ENCODE measurements at places on chromosomes 2 and 18.

DNA sequence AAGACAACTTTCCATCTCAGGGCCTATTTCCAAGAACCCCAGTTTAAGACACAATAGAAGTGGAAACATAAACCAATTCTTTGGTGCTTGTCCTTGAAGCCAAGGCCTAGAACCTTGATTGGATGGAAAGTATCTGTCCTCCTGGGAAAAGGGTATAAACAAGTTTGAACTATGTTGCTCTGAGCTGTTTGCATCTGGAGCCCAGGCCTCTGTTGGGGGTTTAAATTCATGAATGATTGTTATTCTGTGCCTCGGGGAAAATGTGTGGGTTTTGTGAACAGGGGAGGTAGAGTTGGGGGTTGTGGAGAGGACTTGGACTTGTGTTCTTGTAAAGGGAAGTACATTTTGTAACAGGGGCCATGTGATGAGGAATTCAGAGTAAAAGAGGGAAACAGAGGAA lies 406.1 kb downstream of the SLC4A3 start:
- no peak for DNase-seq

DNA sequence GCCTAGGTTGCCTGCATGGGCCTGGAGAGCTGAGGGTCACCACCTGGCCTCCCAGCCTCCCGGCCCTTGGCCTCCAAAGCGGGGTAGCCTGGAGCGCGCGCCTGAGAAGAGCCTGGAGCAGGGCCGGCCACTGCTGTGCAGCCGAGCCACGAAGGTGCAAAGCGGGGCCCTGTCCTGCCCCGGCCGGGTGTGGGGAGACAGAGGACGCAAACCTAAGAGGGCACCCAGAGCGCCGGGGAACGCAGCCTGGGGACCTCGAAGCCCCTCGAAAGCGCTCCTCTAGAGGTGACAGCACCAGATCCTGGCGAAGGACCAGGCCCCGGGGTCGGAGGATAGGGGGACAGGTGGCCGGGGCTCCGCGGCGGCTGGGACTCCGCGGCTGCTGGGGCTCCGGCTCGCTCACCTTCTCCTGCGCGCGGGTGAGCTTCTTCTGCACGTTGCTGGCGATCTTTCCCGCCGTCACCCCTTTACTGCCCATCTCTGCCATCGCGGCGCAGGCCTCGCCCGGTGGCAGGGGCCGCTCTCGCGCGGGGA lies 430 bp downstream of the BIN1 start:
- DNase-seq, result peak; percentile 76

- peak; percentile 25 for DNase-seq
Measured at GRCh38 chr2:168443818-168444217, 12.3 kb upstream of the CERS6 start.

GRCh38 chr2:40914666-40915065 lies 462.8 kb upstream of the SLC8A1 start:
- DNase-seq, result no peak

DNA sequence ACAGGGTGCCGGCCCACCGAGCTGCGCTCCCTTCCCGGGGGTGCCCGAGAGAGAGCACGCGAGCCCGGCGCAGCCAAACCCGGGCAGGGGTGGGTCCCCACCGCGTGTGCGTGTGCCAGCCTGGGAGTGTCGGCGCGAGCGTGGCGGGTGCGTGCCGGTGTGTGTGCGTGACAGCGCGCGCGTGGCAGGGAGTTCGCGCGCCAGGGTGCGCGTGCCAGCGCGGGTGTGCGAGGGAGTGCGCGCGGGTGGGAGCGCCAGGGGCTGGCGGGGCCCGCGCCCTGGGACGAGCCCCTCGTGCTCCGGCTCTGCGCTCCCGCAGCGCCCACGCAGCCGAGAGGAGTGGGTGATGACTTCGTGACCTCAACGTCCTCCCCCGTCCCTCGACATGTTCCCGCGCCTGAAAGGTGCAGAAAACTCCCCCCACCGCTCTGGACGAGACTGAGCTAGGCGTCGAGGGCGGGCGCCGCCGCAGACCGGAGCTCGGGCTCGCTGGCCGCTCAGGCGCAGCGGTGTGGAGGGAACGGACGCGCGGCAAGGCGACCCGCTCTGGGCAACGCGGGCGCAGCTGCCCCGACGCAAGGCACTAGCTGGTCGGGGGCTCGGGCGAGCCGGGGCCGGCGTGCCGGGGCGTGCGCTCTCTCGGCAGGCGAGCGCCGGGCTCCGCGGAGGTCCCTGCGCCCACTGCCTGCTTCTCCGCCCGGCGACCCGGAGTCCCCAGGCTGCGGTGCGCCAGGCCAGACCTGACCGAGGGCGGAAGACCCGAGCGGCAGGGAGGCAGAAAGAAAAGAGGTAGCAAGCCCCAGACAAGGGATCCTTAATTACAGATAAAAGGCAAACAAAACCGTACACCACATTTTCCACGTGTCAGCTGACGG lies 582.8 kb downstream of the ZEB2 start:
- DNase-seq, result peak; percentile 36

GRCh38 chr2:100831831-100832230 lies 11.9 kb downstream of the NPAS2 start:
- no peak for DNase-seq

- DNase-seq, result peak; percentile 28
Measured at GRCh38 chr2:232339121-232340081, 39.1 kb upstream of the ALPP start.

- peak; percentile 81 for DNase-seq
Measured at GRCh38 chr2:213152065-213152794, 818 bp upstream of the IKZF2 start.

- DNase-seq, result no peak
Measured at GRCh38 chr2:237864444-237864931, 5.1 kb downstream of the RAMP1 start.

- no peak for DNase-seq
Measured at GRCh38 chr2:223215254-223215516, 163.2 kb downstream of the KCNE4 start.

DNA sequence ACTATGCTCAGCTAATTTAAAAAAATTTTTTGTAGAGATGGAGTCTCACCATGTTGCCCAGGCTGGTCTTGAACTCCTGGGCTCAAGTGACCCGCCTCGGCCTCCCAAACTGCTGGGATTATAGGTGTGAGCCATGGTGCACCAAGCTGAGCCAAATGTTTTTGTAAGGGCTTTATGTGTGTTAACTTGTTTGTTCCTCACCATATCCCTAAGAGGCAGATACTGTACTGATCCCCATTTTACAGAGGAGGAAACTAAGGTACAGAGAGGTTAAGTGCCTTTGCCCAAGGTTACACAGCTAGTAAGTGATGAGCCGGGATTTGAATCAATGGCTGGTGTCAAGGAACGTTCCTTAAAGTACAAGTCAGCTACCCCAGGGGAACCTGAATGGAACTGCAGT lies 85.3 kb upstream of the KLF7 start:
- DNase-seq, result no peak

GRCh38 chr2:20494241-20494640 lies 47.4 kb downstream of the RHOB start:
- no peak for DNase-seq

- DNase-seq, result no peak
Measured at GRCh38 chr2:144183727-144184126, 336.2 kb downstream of the ZEB2 start.

DNA sequence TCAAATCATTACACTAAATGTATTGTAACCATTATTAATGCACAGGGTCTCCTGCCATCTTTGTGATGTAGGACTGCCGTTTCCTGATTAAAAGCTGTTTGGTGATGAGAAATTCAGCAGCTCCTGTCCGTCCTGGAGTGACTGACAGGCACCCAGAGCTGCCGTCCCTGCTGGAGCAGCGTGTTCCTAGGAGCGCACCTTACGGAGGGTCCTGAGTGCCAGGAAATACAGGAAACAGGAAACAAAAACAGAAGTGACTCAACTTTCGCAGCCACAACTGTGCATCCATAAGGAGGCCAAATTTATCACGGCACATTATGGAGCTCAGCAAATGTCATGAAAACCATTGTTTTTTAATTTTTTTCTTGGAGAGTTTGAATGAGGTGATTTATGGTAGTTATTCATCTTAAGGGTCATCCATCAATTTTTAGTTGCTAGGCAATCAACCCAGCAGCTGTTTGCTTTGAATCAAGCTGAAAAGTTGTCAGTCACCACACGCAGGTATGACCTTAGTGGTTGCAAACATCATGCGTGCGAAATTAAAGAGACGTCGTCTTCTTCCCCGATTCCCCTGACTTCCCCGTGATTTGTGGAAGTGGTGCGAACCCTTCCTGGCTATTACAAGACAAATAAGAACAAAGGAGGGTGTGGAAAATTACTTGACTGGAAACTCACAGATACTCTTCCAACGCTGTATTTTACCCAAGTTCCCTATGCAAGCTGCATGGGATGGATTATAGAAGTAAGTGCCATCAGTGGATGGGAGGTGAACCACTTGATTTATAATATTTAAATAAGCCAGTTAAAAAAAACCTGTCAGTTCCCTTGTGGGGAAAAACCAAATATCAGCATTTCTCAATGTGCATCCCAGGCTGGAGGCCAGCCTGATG lies 19.8 kb downstream of the TSHZ1 start:
- no peak for DNase-seq

GRCh38 chr2:237227592-237228280 lies 142.0 kb downstream of the COPS8 start:
- DNase-seq, result no peak

GRCh38 chr2:191333911-191334357 lies 88.7 kb downstream of the MYO1B start:
- no peak for DNase-seq

DNA sequence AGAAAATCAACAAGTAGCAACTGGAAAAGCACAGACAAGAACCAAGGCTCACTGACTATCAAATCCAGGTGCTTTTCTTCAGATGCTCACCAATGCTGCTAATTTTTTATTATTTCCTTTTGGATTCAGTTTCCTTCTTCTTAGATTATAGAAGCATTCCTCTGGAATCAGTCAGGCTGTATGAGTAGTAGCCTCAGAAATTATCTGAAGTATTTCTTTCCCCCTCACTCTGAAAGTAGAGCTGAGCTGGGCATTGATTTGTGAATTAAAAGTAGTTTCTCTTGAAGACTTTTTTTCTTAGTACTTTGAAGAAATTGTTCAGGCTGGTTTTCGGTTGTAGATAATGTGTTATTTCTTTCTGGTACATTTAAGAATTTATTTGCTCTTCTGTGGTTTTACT lies 273.7 kb downstream of the NOL4 start:
- no peak for DNase-seq

DNA sequence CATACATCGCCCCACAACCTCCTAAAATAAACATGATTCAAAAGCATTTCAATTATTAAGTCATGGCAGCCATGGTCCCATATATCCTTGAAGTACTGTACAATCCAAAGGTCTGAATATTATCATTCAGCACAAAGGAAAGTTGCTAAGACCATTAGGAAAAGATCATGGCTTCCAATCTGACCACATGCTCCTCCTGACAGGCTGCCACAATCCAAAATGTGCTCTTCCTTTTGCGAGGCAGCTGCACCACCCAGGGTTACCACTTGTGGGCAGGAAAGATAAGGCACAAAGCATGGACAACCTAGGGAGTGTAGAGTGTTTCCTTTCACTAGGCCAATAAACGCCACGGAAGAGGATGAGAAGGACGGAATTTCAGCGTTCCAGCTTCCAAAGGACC lies 5.4 kb downstream of the BOLA3 start:
- DNase-seq, result peak; percentile 49

- DNase-seq, result peak; percentile 39
Measured at GRCh38 chr2:168255866-168256265, 8.5 kb upstream of the STK39 start.

GRCh38 chr18:12839526-12840196 lies 44.4 kb downstream of the PTPN2 start:
- no peak for DNase-seq

- peak; percentile 77 for DNase-seq
Measured at GRCh38 chr2:100104718-100105677, 37.4 kb downstream of the AFF3 start.

GRCh38 chr2:20675701-20676352 lies 8.9 kb downstream of the GDF7 start:
- peak; percentile 63 for DNase-seq

GRCh38 chr2:238336151-238336550 lies 15.8 kb downstream of the TRAF3IP1 start:
- DNase-seq, result no peak

DNA sequence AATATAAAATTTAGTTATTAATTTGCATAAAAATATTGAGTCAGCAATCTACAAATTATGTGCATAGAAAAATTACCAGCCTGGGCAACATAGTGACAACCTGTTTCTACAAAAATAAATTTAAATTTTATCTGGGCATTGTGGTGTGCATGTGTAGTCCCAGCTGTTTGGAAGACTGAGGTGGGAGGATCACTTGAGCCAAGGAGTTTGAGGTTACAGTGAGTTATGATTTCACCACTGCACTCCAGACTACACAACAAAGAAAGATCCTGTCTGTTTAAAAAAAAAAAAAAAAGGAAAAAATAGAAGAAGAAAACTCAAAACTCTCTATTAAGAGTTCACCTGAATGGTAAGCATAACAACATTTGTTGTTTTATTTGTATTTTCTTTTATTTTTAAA lies 1048.4 kb upstream of the CDH2 start:
- no peak for DNase-seq

DNA sequence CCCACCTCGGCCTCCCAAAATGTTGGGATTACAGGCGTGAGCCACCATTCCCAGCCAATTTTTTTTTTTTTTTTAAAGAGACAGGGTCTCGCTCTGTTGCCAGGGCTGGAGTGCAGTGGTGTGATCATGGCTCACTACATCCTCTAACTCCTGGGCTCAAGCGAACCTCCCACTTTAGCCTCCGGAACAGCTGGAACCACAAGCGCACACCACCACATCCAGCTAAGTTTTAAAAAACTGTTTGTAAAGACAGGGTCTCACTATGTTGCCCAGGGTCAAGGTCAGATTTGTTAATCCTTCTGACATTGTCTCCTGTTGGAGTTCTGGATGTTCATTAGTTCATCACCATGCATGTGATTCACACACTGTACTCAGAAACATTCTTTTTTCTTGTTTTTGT lies 149.9 kb downstream of the TGIF1 start:
- DNase-seq, result no peak
